ENCODE measurements at places on chromosomes 7 and 10. TPM values are rescaled to one million over a fixed set of nuclear protein-coding genes. Genes with fewer than 3 reads are reported as not detected.

RPEL1 gene
- not detected for total RNA-seq

FAM241B gene
- total RNA-seq = 12.1 TPM

DNA sequence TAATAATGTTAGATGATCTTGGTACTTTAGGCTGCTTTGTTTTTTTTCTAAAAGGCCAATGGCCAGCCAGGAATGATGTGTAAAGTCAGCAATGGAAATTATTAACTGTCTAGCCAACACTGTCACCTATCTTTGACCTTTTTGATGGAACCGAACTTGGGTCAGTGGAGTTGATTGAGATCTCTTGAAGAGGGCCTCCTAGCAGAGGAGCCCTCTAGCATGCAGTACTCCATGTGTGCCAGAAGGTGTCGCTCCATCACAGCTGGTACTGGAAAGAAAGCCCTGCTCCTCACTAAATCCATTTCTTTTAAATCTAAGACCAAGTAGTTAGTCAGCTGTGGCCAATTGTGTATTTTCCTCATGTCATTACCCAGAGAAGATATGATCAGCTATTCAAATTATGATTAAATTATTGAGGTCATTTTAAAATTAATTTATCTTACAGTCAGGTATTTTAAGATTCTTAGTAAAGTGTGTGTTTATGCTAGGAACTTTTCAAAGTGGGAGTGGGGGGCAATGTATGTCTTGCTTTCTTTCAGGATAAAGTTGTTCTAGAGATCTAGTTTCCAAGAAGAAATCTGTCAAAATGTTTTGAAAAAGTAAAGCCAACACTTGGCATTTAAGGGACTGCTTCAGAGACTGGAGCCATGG is 33.1 kb upstream of the CROT start:
- H3K27ac ChIP-seq = no peak overlapping the region
- H3K4me1 ChIP-seq = peaks cover 3% of the 10 kb centered on the region
- H3K4me3 ChIP-seq = no peak overlapping the region

DNA sequence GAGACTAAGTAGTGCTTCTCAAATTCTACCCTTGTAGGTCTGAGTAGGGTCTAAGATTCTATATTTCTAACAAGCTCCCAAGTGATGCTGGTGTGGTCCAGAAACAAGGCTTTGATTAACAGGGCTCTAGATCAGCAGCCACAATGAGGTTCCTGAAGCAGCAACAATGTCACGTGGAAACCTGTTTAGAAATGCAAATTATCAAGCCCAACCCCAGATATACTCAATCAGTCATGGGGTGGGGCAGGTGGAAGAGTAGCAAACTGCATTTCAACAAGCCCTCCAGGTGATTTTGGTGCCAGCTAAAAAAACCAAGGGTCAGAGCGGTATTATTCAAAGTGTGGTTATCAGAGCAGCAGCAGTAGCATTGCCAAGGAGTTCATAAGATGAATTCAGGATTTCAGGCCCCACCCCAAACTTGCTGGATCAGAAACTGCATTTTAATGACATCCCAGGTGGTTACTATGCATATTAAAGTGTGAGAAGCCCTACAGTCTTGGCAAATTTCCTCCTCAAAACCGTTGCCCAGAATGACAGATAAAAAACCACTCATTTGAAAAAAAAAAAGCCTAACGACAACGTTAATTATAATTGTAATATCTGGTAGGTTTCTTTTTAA is 199.2 kb downstream of the AHR start:
- no peak for DNase-seq
- H3K4me3 ChIP-seq = no peak overlapping the region
- no peak overlapping the region for H3K27ac ChIP-seq
- peaks cover 9% of the 10 kb centered on the region for H3K27me3 ChIP-seq
- peaks cover 3% of the 10 kb centered on the region for H3K4me1 ChIP-seq
- no peaks in the 10 kb centered on the region for H3K36me3 ChIP-seq

DNA sequence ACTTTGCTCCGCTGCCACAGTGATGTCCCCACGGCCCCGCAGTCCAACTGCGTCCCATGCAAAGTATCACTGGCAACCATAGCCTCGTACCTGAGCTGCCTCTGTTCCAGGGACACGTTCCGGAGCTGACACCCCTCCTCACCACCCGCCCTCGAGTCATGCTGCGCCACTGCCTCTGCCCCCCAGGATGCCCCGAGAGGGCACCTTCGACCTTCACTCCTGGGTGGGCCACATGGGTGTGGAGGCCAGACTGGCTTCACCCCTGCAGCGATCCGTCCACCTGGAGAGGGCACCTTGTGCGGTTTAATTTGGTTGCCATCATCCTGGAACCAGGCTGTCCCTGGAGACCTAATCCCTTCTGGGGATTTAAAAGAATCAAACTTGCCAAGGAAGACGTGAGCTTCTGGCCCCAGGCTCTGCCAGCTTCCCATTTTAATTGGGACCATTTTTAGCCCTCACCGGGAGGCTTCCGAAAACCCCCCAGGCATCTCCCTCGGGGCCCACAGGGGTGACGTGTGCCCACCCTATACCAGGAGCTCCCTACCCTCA is 19.2 kb upstream of the TNRC18 start:
- no peak overlapping the region for H3K4me3 ChIP-seq
- no peaks in the 10 kb centered on the region for H3K4me1 ChIP-seq
- H3K27ac ChIP-seq = no peak overlapping the region

DNA sequence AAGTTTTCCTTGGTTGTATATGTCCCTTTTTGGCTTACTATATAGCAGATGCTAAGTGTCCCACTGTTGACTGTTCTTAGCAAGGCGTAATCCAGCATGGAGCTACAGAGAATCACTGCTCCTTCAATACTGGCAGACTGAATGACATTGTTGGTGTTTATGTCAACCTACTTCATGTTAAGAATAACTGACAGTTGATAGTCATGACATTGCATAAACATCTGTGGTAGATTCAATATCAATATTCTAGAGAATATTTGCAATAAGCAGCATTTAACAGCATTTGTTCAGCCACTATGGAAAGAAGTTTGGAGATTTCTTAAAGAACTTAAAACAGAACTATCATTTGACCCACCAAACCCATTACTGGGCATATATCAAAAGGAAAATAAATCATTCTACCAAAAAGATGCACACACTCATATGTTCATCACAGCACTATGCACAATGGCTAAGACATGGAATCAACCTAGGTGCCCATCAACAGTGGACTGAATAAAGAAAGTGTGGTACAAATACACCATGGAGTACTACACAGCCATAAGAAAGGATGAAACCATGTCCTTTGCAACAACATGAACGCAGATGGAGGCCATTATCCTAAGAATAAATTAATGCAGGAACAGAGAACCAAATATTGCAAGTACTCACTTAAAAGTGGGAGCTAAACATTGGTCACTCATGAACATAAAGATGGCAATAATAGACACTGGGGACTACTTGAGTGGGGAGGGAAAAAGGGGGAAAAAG is 88.7 kb downstream of the IMMP2L start:
- no peaks in the 10 kb centered on the region for H3K4me1 ChIP-seq
- no peak overlapping the region for H3K27ac ChIP-seq
- no peaks in the 10 kb centered on the region for H3K36me3 ChIP-seq
- no peak for DNase-seq
- no peak overlapping the region for H3K4me3 ChIP-seq
- H3K27me3 ChIP-seq = no peaks in the 10 kb centered on the region

BAIAP2L1 gene
- total RNA-seq = 1.9 TPM

GRCh38 chr7:35570937-35571336 is 124.0 kb downstream of the HERPUD2 start:
- H3K27ac ChIP-seq = no peak overlapping the region
- no peak for DNase-seq
- H3K36me3 ChIP-seq = no peaks in the 10 kb centered on the region
- H3K27me3 ChIP-seq = peaks cover 5% of the 10 kb centered on the region

CTAGE4 gene
- 1.2 TPM for total RNA-seq

DNA sequence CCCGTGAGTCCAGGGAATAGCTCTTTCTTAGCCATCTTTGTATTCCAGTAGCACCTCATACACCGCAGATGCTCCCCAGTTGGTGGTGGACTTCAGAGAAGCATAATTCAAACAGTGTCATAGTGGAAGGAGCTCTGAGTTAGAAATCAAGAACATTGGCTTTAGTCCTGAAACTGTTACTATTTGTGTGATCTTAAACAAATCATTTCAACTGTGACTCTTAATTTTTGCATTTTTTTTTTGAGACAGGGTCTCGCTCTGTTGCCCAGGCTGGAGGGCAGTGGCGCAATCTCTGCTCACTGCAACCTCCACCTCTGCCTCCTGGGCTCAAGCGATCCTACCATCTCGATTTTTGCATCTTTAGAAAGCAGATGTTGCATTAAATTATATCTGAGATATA is 1.8 kb downstream of the BPGM start:
- DNase-seq = no peak
- H3K27me3 ChIP-seq = no peaks in the 10 kb centered on the region
- H3K4me1 ChIP-seq = peaks cover 27% of the 10 kb centered on the region
- peaks cover 18% of the 10 kb centered on the region for H3K36me3 ChIP-seq
- no peak overlapping the region for H3K4me3 ChIP-seq

All from activated T-helper 2 cell treated with anti-CD3 and anti-CD28 coated beads, Interferon-gamma antibody, Interleukin-2, Interleukin-4, amounts not matched to agents 10 μg/mL and 5 μg/mL and 100 μg/mL, durations not matched to agents 14 hours and 24 hours and 36 hours (primary cell).